CD4-positive, alpha-beta T cell treated with Interleukin-12 subunit alpha and Interleukin-12 subunit beta, for 1 hour (primary cell): ENCODE measurements at places on chromosomes 3 and 15.

DNA sequence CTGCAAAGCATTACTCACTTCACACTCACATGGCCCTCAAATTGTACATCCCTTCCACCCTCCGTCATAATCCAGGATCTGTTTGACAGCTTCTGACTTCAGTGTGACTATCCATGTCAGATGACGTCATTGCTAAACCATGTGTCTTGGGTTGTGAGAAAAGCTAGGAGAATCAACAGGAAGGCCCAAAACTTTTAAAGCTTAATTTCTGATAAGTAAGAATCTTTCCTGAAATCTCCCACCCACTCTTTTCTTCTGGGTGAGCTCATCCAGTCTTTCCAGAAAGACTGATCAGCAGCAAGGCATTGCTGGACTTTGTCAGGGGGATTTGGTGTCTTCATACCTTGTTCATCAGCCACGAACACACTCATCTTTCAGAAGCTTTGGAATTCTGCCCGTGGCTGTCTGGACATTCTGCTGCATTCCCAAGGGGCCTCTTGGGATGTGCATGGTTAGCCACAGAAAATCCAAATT, 11.5 kb upstream of the LMCD1 start:
- no peak for DNase-seq

DNA sequence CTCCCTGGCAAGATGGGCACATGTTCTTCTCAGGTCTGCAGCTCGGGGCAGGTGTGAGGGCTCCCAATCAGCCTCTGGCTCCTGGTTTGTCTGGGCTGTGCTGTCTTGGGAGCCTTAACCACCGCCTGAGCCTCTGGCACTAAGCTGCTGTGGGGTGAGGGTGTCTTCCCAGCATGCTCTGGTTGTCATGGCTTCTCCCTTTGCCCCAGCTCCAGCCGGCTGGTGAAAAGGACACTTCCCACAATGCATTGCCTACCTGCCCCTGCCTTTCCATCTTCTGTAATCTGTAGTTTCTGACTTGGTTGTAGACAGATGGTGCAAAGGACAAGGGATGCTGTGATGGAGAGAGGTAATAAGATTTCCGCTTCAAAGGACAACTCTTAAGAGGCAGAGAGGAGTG, 295.3 kb downstream of the TLE3 start:
- no peak for DNase-seq

DNA sequence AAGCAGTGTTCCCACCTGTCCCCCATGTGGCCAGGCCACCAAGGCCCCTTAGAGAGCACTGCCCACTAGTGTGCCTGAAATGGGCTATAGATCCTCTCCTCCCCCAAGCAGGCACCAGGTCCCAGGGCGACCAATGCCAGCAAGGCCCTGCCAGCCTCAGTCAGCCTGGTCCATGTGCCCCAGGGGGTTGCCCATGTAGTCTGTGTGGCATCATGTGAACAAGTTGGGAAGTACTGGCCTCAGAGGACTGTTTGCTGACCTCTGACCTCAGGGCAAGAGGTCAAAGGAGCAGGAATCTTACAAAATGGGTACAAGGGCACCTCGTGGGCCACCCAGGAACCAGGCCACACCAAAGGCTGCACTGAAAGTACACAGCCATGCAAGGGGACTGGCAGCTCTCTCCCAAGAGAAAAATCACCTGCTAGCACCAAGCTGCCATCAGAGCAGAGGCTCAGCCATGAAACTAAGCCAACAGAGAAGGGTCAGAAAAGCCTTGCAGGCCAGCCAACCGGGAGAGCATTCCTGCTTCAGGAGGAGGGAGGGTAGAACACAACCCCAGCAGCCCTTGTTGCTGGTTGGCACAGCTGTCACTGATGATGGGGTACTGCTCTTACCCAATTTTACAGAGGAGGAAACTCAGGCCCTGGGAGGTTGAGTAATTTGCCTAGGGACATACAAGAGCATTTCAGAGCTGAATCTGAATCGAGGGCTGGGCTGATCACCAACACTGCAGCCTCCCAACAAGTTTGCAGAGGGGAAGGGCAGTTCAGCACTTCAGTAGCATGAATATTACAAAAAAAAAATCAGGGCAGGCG, 5.2 kb upstream of the FURIN start:
- no peak for DNase-seq

DNA sequence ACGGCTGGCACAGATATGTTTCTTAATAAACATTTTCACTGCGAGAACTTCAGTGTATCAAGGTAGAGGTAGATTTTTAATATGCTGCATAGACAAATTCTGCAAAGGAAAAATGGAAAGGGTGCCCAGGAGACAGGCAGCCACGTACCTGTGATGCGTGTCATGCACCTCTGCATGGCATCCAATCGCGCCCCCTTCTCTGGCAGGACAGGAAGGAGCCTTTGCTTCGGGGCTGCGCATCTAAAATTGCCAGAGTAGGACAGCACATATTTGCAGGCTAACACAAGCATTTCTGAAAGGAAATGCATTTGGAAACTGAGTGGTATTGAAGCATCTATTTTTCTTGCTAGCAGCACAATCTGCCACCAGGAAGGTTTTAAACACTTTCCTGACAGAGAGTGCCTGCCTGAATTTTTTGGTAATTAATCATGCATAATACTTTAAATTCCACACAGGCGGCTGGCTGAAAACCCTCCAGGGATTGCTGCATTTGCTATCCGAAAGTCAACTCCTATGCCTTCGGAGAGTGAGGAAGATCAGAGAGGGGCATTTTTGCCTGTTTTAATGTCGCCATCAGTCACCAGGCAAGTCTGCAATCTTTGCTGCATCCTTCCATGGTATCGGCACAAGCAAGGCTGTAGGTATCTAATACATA, 165.1 kb upstream of the ATP10A start:
- DNase-seq, result no peak

GRCh38 chr3:140682586-140682985, 4.7 kb downstream of the TRIM42 start:
- DNase-seq, result no peak

- DNase-seq, result no peak
Observed at GRCh38 chr3:148551767-148552260, 145.9 kb upstream of the AGTR1 start.

- DNase-seq, result no peak
Observed at GRCh38 chr3:23646184-23646920, 159.4 kb upstream of the UBE2E1 start.
